Vagina (tissue), 2 donors: ENCODE measurements at places on chromosomes 1 and 21.

- DNase-seq, result no peak
Measured at GRCh38 chr1:116159177-116159576, 48.0 kb downstream of the MAB21L3 start.

DNA sequence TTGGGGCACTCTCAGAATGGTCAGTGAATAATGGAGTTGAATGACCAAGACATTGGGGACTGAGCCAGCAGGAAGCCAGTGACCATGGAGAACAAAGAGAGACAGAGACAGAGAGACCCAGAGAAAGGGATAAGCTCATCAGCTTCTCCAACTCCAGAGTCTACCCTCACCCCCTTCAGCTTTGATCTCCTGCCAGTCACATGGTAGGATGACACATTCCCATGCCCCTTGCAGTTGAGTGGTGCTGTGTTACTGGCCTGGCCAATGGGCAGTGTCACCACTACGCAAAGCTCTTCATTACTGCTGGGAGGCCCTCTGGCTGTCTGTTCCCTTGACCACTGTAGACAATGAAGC lies 643.5 kb downstream of the AJAP1 start:
- DNase-seq, result no peak

GRCh38 chr1:25201006-25201405 lies 31.3 kb downstream of the SYF2 start:
- no peak for DNase-seq

DNA sequence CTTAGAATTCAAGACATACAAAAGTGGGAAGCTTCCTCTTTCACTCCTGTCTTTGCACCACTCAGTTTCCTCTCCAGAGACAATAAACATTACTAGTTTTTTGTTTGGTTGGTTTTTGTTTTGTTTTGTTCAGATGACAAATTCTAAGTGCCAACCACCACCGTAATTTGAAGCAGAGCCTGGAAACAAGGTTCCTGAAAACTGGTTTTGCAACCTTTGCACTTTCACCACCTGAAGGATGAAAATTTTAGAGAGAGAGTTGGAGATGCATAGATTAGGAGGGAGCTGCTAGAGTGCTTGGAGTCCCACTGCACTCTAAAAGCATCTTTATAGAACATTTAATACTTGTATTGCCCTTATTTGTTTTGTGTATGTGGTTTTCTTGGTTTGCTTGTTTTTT lies 20.2 kb upstream of the MGST3 start:
- no peak for DNase-seq

DNA sequence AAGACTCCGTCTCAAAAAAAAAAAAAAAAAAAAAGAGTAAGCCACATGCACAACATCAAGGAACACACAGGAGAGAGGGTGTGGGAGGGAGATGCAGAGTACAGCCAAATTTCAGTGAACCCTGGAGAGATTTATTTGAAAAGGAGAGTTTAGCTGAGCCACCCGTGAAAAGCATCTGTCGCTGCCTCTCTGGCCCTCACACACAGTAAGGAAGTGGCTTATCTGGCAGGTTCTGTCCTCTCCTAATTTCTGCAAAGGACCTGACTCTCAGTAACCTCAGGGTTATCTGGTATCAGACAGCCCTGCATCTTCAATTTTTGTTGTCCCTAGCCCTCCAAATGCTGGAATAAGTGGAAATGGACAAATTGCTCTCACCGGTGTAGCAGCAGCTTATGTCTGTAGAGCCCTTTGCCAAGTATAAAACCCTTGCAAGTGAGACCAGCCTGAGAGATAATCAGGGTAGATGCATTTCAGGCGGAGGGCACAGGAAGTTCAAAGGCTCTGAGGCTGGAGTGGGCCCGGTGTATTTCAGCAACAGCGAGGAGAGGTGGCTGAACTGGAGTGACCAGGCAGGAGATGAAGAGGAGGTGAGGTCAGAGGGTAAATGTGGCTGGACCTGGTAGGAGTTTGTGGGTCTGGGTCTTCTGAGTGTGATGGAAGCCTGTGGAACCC lies 16.7 kb upstream of the IL10RB start:
- DNase-seq, result no peak

- DNase-seq, result no peak
Measured at GRCh38 chr1:184486761-184487445, 100.1 kb downstream of the C1orf21 start.

DNA sequence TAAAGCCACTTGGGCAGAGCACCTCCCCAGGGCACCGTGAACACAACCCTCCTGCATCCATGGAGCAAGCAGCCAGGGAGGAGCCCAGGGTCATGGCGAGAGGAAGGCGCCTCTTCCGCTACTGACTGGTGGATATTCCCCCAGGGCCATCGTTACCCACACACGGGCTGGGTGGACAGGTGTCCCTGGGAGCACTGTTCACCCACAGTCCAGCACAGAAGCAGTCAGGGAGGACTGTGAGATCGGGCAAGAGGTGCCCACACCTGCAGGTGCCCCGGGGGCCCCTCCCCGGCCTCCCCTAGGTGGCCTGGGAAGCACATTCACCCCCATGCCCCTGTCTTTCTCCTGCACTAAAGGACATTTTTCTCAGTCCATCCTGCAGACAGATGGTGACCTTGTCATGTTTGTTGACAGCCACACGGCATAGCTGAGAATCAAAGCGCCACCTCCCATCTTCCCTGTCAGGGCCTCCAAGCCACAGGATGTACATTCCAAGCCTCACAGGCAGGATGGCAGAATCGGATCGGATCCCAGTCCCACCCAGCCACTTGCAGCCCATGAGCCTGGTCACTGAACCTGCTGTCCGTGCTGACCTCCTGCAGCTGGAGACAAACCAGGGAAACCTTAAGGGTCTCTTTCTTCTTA lies 160.2 kb downstream of the PRDM16 start:
- DNase-seq, result no peak

DNA sequence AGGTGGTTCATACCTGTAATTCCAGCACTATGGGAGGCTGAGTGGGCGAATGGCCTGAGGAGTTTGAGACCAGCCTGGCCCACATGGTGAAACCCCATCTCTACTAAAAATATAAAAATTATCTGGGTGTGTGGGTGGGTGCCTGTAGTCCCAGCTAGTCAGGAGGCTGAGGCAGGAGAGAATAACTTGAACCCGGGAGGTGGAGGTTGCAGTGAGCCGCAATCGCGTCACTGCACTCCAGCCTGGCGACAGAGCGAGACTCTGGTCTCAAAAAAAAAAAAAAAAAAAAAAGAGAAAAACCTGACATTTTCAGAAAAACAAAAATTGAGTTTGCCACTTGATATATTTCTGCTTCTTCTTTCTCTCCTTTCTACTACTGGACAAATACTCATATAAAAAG lies 24.3 kb downstream of the CA6 start:
- DNase-seq, result no peak

DNA sequence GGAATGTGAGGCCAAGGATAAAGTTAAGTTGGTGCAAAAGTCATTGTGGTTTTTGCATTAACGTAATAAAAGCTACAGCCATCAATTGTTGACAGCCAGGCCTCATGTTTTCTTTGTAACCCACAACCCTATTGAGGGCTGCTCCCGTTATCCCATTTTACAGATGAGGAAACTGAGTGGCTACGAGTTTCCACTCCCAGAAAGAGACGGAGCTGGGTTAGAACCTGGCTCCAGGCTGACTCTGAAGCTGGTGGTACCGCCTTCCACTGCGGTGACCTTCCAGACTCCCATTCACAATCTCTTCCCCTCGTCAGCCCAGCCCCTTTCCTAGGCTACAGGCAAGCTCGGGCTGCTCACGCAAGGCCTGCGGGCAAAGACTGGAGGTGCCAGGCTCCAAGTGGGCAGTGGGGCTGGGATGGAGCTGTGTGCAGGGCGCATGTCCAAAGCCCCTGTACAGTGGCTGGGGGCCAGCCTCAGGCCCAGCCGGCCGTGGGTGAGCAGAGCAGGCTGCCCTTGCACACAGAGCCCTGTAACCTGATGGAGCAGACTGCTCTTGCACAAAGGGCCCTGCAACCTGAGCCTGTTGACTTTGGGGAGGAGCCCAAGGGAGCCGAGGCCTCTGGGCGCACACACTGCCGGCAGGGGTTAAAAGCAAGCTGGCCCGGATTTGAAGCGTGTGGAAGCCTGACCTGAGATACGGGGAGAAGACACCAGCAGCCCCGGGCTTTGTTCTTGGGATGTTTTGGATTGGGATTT lies 97.4 kb upstream of the TMPRSS2 start:
- DNase-seq, result no peak

GRCh38 chr1:206580438-206581113 lies 31.7 kb downstream of the EIF2D start:
- DNase-seq, result no peak

DNA sequence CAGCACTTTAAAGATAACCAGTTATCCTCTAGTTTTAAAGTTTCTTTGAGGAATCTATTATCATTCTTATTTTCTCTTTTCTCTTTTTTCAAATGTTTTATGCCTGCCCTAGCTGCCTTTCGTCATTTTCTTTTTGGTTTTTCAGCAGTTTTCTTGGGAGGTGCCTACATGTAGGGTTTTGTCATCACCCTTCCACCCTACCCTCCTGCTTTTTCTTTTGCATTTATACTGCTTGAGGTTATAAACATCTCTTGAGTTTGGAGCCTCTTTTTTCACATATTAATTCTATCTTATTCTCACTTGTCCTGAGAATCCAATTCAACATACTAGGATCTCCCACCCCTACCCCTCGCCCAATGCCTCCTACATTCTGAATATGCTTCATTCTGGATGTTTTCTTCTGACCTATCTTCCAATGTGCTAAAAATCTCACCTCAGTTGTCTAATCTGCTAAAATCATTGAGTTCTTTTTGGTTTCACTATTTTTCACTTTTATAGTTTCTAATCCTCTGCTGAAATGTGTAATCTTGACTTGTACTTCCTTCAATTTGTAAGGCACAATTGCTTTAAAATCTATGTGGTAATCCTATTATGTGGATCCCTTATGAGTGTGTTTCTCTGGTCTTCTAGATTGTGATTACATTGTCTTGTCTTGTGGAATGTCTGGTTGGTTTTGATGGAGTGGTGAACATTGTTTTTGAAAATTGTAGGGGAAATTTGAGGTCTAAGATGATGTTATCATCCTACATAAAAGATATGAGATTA lies 38.7 kb downstream of the MIA3 start:
- DNase-seq, result no peak

GRCh38 chr21:38945545-38946245 lies 140.0 kb downstream of the ETS2 start:
- DNase-seq, result no peak

GRCh38 chr1:30047576-30047975 lies 675.8 kb downstream of the MATN1 start:
- no peak for DNase-seq

DNA sequence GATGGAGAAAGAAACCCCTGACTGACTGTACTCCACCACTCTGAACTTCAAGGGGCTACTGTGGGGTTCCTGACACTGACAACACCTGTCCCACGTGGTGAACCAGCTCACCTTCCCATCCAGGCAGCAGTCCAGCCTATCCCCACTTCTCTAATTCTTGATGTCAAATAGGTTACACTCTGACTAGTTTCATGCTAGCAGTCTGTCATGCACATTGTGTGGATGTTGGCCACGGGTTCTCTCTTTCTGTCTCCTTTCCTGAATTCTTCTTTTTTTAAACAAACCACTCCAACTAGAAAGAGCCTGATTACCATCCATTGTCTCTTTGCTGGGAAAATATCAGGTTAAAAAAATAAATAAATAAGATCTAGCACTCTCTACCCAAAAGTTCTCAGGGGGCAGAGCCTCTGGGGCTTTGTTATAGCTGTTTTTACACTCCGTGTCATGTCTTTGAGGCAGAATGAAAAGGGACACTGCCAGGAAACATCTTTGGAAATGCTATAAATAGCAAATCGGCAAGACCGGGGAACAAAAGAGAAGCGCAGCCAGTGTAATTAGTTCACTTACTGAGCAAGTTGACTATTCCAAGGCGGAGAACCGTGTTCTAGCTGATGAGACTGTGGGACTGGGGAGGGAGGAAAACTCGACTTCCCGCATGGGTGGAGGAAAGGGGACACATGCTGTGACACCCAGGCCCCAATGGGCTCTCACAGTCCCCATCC lies 356.1 kb downstream of the OMA1 start:
- DNase-seq, result no peak

DNA sequence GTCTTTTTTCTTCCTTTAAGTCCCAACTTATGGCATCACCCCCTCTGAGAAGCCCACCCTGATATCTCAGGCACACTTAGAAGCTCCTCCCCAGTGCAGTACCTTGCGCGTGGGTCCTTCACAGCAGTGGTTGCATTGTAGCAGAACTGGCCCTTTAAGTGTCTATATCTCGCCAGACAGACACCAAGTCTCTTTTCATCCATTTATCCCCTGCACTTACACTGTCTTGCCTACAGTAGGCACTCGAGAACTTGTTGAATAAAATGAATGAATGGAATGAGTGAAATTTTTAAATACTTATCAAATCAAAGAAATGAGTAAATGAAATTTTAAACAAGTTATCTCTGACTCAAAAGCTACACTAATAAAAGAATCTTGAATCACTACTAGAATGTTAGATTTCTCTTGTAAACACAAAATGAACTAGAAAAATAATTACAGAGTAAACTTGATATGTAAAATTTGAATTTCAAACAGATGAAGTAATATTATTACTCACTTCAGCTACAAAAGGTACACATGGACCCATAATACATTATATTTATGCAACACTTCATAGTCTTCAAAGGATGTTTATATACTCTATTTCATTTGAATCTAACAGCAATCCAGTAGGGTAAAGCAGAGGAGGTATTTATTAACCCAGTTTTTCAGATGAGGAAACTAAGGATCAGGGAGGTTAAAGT lies 54.7 kb upstream of the MAN1A2 start:
- no peak for DNase-seq

GRCh38 chr1:68384321-68384813 lies 65.4 kb downstream of the RPE65 start:
- no peak for DNase-seq

GRCh38 chr1:167066333-167067122 lies 23.6 kb downstream of the GPA33 start:
- DNase-seq, result no peak

DNA sequence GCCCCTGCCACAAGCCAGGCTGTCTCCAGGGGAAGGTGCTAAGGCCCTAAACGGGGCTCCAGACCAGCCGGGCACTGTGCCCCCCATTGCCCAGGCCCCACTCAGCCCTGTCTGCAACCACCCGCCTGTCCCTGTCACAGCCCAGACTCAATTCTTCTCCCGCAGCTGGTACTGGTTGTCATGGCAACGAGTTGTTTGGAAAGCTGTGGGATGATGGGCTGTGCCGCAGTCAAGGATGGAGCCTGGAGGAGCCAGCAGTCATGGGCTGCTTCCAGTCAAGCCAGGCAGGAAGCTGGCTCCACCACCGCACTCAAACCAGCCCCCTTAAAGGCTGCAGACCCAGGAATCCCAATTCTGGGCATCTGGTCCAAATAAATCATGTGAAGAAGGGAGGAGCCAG lies 4.2 kb downstream of the SPOCD1 start:
- peak; percentile 92 for DNase-seq
